Fibroblast of skin of abdomen (primary cell): ENCODE measurements at places on chromosomes 11 and 22.

- DNase-seq, result peak; percentile 67
Measured at GRCh38 chr22:35375031-35375430, 5.9 kb upstream of the HMOX1 start.

GRCh38 chr11:47391077-47391583 lies 12.8 kb upstream of the SPI1 start:
- no peak for DNase-seq

GRCh38 chr22:49147617-49148175 lies 680.0 kb downstream of the BRD1 start:
- no peak for DNase-seq

DNA sequence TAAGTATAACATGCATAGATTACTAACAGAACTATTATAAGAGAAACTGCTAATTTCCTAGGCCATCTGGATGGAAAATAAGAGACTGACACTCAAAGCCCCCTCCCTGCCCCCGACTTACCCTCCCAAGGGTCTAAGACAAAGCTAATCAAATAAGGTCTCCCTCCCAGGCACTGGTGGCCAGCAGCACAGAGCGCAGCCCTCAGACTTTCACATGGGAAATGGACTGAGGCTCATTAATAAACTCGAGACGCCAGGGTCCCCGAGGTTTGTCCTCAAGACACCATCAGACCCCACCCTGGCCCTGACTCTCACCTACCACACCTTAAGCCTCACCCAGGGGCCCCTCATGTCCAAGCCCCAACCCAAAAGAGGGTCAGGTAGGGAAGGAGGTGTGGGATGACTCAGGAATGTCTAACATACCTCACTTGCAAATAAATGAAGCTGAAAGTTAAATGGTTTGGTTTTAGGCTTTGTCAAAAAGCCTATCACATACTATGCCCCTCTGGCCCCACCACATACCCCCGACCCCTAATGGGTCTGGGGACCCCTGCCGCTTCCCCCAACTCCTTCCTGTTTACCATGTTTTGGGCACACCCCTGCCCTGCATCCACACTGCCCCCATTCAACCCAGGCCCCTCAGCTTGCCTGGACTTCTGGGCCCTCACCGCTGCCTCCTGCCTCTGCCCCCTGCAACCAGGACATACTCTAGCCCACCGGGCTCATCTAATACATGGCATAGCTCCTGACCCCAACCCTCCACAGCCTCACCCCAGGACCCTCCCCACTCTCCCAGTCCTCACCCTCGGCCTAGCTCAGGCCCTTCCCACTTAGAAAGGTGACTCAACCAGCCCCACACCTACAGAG lies 11.4 kb downstream of the ARAP1 start:
- DNase-seq, result no peak

GRCh38 chr11:34860518-34860917 lies 55.7 kb downstream of the APIP start:
- DNase-seq, result no peak
